ENCODE measurements at places on chromosomes 3 and 15.

DNA sequence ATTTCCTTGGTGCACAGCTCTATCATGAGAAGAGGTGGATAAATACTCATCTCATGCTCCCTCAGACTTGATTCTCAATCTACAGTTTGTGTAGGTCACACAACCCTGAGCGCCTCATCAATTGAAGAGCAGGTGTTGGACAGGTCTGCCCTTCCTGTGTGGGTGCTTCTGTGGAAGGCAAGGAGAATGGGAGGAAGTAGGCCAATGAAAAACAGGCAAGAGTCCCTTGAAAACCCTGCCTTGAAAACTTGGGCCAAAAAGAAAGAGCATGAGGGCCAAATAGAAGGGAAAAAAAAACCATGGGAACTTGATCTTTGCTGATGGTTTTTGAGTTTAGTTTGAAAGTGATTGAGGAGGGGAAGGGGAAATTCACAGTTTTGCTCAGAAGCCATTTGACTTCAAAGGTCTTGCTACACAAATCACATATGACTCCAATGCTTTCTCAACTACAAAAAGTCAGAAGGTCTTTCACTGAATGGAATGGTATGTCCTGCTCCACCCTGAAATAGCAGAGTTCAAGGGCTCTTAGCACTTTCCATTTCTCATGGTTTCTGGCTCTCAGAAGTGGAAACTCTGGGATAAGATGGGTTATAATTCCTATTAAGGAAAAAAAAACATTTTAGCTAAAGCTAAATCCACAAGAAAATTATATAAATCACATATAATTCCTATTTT, 37.2 kb upstream of the TM4SF1 start:
- DNase-seq = no peak

GRCh38 chr3:8757551-8758518, 11.6 kb downstream of the OXTR start:
- DNase-seq = no peak

GRCh38 chr15:37824717-37825382, 109.6 kb upstream of the TMCO5A start:
- DNase-seq = peak; percentile 82

DNA sequence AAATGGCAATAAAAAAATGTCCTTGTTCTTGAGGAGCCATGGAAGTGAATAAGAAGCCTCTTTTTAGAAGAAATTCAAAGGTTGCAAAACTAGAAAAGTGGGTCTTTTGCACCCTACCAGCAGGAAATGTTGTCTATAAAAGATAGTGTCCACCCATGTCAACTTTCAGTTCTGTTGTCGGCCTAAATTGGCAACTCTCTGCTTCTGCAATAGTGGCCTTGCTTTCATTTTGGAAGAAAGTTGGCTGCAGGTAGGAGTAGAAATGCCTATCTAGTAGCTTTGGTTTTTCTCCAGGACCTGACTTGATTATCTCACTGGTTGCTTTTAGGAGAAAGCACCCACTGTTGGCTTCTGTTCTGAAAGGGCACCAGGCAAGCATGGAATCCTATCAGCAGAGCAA, 85.4 kb downstream of the TMEM108 start:
- no peak for DNase-seq

GRCh38 chr3:148162132-148162531, 535.6 kb upstream of the AGTR1 start:
- DNase-seq = no peak

GRCh38 chr15:37149146-37149545, 48.8 kb upstream of the MEIS2 start:
- no peak for DNase-seq

GRCh38 chr3:84974347-84974746, 15.6 kb downstream of the CADM2 start:
- DNase-seq = no peak

All from AG08396 (cell line).